GM13976 (cell line): ENCODE measurements at places on chromosomes 5 and 9.

DNA sequence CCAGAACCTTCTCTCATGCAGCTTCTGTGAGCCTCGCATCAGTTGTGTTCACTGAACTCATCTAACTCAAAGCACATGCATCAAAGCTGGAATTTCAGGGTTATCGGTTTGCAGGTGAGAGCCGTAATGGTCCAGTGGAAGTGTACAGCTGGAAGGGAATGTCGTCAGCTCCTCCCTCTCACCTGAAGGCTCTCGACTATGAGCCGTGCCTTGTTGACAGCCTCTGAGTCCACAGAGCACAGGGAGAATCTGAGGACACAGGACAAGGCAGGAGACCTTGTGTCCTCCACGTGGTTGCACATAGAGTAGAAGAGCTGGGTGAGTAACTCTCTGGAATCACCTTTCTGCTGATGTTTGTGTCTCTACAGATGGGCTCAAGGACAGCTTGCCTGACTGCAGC is 38.8 kb downstream of the PROP1 start:
- no peak for DNase-seq

DNA sequence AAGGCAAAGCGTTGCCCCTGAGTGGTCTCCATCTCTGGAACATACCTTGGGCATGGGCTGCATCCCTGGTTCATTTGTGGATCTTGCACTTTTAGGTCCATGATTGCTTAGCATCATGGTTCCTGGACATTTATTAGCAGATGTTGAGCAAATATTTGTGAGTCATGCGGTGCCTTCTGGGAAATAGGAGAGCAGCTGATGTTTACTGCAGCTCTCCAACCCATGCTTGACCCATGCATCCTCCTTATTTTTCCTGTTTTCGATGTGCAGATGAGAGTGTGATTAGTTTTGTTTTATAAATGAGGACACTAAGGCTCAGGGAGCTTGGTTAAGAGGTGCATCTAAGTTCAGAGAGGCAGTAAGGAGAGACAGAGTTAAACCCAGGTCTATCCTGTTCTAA is 253.7 kb downstream of the ICE1 start:
- DNase-seq: no peak

DNA sequence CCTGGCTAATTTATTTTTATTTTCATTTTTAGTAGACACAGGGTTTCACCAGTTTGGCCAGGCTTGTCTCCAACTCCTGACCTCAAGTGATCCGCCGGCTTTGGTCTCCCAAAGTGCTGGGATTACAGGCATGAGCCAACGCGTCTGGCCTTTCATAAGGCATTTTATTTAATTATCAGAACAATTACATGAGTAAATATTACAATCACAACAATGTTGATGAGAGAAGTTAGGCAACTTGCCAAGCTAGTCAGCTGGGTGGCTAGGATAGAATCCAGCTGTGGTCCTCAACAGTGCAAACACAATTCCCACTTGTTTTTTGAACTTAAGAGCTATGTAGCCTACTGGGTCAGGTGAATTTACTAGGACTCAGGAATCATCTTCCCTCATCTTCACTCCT is 22.0 kb downstream of the C9orf57 start:
- DNase-seq: no peak

DNA sequence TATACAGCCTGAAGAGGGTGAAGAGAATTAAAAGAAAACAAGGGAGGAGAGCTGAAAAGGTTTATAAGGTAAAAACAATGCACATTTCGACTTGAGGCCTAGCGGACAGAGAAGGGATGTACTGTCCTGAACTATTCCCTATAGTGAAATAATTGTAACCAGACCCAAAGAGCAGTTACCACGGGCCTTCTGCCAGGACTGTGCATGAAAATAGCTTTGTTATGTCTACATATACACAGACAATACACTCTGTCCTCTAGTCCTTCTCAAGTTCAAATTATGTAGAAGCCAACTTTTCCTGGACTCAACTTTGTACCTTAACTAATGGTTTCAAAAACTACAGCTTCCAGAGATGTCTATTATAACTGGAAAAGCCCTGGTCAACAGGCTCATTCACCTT is 223.7 kb downstream of the PCSK5 start:
- DNase-seq: no peak

DNA sequence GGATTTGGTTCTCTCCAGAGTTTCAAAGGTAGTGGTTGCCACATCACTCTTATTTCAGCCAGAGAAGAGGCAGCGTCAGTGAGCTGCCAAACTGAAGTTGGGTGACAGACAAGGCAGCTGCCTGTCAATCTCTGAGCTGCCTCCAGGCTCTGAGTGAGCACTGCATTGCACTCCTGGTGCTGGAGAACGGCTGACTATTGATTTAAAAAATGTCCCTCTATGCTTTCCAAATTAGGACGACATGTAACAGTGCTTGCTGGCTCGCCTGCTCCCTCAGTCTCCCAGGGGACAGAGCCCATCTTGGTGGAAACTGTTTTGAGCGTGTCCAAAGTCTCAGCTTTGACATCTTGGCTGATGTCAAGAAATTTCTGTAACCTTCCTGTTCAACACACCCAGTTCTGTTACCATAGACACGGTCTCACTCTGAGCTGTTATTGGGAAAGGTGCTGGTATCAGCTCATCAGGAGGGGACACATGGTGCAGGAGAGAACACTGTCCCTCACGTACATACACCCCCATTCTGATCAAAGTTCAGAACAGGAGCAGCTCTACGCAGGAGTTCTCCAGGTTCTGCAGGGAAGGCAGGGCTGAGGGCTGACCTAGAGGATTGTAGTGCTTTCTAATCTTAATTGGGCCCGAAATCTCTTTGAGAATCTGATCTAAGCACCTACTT is 15.7 kb downstream of the PCDH12 start:
- DNase-seq: no peak

- no peak for DNase-seq
Measured at GRCh38 chr5:57181154-57181553, 7.3 kb downstream of the GPBP1 start.

DNA sequence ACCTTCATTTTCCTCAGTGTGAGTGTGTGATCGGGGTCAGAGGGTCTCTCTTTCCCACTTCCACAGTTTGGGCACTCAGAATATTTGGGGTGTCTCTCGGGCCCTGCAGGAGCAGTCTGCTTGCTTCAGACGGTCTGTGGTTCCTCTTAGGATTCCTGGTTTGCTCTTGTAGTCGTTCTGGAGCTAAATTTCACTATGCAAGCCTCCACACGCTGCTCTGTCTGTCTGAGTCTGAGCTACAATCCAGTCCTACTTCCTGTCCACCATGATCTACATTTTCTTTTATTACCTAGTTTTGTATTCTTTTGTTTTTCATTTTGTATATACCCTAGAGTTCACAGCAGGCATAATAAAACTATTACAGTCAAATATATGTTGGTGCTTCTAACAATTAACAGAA is 1967.3 kb upstream of the NUDT12 start:
- DNase-seq: no peak

DNA sequence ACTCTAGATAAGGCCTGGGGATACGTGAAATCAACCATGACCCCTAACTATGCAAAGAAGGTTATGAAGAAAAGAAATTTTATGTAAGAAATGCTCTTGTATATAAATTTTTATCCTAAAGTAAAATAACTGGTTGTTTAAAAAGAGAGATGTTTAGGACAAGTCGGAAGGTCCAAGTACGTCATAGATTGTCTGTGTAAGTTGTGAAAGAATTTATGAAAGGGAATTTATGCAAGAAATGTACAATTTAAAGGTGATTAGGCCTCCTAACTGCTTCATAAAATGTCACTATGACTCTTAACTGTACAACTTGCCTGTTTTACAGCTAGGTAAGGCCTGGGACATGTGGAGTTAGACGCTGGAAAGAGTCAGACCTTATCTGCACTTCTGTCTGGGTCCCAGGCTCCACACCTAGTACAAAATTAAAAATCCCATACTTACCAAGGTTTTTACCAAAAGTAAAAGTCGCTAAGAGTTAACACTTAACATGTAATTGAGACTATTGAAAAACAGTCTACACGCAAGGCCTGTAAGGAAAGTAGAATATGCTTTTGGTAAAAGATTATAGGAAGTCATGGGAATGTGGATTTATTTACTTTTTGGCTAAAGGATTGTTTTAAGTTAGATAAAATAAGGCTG is 77.4 kb downstream of the KIAA0825 start:
- no peak for DNase-seq

DNA sequence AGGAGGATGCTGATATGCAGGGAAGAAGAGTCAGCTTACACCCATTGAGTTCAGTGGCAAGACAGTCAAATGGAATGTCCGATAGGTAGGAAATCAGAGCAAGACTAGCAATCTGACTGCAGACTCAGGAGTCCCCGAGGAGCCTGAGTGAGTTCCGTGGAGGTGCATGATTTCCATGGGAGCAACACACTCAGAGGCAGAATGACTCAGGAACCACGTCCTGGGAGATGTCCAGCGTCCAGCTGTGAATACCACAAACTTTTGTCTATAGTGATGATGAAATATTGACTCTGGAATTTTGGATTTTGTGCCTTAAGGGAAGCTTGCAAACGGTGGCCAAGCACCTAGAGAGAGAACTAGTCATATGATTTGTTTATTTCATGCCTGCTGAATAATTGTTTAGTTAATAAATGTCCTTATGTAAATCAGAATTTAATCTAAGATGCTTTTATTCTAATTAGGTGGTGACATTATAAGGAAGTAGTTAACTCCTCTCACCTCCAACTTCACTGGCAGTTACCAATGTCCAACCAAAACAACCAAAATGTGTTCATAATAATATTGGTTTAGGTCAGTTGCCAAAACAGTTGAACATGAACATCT is 100.4 kb downstream of the PDE4D start:
- no peak for DNase-seq

DNA sequence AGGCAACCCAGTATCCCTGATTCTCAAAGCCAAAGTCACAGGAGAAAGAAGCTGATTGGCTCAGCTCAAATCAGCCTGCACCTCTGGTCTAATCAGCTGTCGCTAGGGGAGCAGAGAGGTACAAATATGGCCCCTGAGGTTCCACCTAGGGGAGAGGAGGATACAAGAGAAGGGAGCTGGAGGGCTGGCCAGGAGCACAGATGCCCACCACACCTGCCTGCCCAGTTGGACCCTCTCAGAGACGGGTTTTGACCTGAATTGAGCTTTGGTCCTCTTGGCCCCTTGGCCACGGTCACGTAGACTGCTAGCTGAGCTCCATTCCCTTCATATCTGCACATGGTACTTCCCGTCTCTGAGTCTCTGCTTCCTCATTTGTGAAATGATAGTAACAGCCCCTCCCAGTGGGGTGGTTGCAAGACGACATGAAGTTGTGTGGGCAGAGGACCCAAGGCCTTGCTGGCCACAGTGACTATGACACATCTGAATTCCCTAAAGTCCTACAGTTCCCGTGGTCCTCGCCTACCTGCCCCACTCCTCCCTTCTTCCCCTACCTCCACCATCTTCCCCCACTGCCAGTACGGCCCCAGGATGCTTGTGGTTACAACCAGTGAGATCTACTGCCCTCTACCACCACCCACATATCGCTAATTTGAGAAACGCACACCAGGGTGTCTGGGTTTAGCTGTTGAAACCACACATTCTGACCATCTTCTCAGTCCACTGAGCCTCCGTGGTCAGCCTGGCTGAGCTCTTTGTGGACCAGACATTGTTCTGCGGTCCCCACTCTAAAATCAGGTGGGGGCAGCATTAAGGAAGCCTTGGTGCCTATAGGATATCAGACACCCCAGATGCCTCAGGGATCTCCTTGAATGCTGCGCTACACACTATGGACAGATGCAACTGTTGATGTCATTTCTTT is 60.3 kb upstream of the NEK6 start:
- DNase-seq: peak; percentile 59

DNA sequence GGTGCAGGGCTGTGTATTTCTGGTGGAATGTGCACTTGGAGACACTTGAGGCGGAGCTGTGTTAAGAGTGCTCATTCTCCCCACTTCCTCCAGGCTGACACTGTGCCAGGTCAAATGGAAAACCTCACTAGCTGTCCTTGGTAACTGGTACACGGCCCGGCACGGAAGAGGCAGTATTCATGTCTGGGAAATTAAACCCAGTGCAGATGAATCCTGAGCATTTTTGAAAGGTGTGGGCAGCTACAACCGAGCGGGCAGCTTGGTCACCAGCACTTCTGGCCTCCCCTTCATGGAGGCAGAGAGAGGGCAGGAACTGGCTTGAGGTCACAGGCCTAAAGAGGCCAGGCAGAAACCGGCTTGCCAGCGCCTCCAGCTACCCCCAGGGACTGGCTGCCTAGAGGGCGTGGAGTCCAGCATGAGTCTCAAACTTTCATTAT is 1.6 kb downstream of the CLPTM1L start:
- no peak for DNase-seq

- no peak for DNase-seq
Measured at GRCh38 chr5:163913548-163913947, 408.1 kb downstream of the MAT2B start.
